ENCODE measurements at places on chromosomes 13 and 19.

GRCh38 chr19:17109962-17110598 lies 34.5 kb downstream of the MYO9B start:
- no peak for DNase-seq

DNA sequence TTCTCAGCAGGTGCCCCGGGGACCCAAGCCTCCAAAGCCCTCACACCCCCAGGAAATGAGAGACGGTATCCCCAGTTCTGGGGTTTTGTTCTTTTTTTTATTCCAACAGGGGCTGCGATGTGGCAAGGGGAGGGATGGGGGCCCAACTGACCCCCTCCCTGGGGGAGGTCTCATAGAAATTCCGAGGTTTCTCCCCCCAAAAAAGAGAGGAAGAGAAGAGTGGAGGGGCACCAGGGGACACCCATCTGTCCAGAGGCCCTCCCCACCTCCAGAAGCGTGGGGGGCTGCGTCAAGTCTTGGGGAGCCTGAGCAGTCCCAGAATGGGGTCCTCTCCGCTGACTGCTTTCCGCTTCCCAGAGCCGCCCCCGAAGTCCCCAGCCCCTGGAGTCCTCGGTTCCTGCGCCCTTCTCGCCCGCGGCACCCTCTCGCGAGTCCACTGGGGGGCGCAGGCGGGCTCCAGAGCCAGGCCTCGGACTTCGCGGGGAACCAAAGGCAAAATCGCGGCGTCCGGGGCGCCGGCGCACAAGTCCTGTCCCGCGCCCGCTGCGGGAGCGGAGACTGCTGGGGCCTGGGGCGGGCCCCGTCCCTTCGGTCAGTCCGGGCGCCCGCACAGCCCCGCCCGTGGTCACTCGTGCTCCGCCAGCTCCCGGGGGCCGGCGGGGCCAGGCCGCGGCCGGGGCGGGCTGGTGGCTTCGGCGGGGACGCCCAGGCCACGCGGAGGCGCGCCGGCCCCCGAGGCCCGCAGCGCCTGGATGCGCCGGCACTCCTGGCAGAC lies 4.4 kb upstream of the ATP1A3 start:
- DNase-seq, result no peak

GRCh38 chr19:18975869-18976268 lies 34.9 kb upstream of the HOMER3 start:
- no peak for DNase-seq

GRCh38 chr19:42443944-42444398 lies 1.2 kb upstream of the CXCL17 start:
- no peak for DNase-seq

DNA sequence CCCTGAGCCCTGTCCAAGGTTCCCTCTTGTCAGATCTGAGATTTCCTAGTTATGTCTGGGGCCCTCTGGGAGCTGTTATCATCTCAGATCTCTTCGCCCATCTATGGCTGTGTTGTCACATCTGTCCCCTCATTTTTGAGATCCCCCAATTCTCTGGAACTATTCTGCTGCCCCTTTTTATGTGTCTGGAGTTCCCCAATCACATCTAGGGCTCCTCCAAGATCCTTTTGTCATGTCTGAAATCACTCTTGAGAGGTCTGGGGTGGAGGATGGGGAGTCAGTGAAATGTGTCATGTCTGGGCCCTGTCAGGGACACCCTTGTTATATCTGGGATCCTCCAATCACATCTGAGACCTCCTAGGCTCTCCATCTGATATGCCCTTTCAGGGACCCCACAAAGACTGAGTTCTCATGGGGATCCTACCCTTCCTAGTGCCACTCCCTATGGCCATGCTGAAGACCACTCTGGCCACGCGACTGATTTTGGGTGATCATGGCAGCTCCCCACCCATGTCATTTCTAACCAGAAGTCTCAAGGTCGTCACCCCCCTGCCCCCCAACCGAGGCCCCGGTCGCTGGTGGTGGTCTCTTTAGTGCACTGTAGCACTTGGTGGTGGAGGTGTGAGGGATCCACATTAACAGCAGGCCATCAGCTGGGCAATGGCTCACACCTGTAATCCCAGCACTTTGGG lies 3.8 kb upstream of the MYBPC2 start:
- DNase-seq, result no peak

DNA sequence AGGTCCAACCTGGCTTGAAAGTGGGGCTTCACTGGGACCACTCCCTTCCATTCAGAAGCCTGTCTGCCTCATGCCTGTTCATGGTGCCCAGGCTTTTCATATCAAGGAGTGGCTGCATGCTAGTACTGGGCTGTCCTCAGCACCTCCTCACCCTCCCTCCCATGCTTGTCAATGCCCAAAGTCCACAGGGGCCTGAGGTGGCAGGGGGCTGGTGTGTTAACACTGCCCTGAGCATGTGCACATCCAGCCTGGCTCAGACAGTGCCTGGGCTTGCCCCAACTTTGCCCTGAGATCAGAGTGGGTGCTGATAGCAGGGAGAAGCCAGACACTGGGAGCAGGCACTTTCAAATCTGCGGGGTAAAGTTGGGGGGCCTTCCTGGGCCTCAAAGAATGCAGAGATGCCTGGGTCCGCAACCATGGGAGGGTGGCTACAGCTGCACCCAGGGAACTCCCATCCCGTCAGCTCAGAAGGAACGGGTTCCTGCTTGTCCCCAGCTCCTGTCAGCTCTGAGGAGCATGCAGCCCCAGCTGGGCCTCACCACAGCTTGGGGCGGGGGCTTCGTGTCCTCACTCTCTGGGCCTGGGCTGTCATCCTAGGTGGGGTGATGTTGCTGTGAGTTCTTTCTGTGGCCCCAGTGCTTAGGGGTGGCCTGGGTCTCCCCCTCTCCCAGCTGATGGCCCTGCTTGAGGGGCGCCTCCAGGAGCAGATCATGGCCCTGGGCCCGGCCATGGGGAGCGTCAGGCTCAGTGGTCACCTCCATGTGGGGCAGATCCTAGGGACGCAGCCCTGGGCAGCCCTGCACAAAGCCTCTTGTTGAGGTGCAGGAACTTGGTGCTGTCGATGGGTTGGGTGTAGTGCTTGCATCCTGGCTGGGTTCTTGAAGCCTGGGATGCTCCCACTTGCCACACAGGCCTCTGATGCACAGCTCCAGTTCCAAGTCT lies 830.6 kb upstream of the SLITRK5 start:
- DNase-seq, result no peak

GRCh38 chr19:1401138-1401888 lies at the start of gene GAMT:
Gene GAMT (minus strand): TSS chr19:1401542. CDS start chr19:1401476, 66 bp downstream.
- peak; percentile 36 for DNase-seq

DNA sequence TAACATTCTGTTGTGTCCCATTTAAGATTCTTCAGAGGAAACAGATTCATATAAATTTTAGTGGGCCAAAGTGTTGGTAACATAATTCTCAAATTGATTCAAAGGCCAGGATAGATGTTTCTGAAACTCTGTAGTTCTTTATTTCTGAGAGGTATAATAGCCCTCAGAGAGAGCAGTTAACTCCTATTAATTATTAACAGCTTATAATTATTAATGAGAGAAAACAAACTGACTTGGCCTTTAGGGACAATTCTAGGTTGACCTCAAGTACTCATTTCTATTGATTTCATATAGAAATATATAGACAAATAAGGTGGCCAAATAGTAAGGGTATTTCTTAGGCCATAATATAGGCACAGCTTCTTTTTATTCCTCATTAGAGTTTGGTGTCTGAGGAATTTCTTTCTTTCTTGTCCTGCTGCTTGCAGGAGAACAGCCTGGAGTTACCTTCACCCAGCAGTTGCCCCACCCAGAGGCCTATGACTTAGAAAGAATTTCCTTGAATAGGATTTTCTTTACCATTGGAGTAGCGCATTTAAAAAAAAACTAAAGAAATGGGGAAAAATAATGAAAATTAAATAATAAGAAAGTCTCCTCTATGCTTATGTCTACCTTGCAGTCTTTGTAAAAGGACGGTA lies 1430.1 kb upstream of the SPRY2 start:
- no peak for DNase-seq

- DNase-seq, result no peak
Observed at GRCh38 chr19:8262431-8262830, 45.7 kb downstream of the CD320 start.

- no peak for DNase-seq
Observed at GRCh38 chr13:51093574-51093973, 17.5 kb downstream of the C13orf42 start.

DNA sequence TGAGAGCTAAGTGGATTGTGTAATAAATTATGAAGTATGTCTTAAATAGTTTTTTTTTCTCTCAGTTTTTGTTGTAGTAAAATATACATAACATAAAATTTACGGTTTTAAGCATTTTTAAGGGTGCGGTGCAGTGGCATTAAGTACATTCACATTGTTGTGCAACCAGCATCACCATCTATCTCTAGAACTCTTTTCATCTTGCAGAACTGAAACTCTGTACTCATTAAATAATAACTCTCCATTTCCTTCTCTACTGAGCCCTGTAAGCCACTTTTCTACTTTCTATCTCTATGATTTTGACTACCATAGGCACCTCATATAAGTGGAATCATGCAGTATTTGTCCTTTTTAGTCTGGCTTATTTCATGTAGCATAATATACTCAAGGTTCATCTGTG lies 87.1 kb downstream of the GJA3 start:
- no peak for DNase-seq

- DNase-seq, result no peak
Observed at GRCh38 chr13:30466841-30467252, 1.1 kb upstream of the HMGB1 start.

DNA sequence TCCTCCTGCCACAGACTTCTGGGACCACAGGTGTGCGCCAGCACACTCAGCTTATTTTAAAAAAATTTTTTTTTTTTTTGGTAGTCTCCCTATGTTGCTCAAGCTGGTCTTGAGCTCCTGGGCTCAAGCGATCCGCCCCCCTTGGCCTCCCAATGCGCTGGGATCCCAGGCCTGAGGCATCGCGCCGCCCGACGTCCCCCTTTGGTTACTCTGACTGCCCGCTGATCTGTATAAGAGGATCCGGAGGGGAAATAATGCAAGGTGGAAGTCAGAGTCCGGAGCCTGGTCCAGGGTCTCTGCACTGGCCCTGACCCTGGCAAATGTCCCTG lies 486 bp upstream of the ZNF805 start:
- no peak for DNase-seq

DNA sequence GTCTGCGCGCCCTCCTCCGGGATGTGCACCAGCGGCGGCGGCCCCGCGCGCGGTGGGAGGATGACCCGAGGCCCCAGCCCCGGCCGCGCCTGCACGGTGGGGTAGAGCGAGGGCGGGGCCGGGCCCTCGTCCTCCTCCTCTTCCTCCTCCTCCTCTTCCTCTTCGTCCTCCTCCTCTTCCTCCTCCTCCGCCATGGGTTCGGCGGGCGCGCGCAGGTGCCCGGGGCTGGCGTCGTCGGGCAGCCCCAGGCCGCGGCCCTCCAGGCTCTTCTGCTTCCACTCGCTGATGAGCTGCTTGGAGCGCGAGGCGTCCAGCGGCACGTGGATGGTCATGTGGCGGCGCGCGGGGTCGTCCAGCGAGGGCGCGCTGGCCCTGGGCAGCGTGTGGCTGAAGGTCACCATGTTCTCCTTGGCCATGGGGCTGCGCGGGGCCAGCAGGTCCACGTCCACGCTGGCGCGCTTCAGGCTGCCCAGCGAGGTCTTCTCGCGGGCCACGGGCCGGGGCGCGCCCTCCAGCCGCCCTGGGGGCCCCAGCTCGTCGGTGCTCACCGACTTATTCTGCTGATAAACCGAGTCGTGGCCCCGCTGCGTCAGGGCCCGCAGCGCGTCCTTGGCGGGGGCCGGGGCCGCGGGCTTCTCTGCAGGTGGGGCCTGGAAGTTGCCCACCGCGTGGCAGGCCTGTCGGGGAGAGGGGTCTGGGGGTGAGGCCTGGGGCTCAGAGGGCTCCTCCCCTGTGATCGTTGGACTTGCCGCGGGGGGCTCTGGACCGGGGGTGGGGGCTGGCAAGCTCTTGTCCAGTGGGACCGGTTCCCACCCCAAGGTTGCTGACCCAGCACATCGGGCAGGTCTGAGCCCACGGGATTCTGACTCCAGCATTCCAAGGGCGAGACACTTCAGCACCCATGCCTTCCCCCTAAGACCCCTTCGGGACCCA lies 8.3 kb downstream of the PLPPR3 start:
- no peak for DNase-seq

GRCh38 chr13:89900104-89900765 lies 1447.3 kb upstream of the MIR17HG start:
- DNase-seq, result no peak

DNA sequence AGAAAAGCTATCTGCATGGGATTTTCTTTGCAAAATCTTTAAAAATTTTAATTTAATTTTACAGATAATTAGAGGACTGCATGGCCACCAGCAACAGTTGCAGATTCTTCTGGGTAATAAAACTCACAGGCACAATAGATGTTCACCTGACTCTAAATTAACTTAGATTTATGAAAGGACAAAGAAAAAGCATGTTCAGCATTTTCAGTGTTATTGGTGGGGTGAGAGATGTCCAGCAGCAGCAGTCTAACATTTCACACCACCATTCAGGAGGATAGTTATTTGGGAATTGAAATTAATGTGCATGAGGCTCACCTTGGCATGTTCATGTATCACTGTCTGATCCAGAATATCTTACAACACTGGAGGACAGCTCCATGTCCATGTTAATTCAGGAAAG lies 74.0 kb downstream of the SCGB2B2 start:
- DNase-seq, result no peak
